Psoas muscle (tissue), 8 donors: ENCODE measurements at places on chromosomes 16 and 17. TPM values are rescaled to one million over a fixed set of nuclear protein-coding genes. Genes with fewer than 3 reads are reported as not detected.

- DNase-seq, result peak; percentile 3
Measured at GRCh38 chr16:11563493-11564040, 23.2 kb downstream of the LITAF start.

DNA sequence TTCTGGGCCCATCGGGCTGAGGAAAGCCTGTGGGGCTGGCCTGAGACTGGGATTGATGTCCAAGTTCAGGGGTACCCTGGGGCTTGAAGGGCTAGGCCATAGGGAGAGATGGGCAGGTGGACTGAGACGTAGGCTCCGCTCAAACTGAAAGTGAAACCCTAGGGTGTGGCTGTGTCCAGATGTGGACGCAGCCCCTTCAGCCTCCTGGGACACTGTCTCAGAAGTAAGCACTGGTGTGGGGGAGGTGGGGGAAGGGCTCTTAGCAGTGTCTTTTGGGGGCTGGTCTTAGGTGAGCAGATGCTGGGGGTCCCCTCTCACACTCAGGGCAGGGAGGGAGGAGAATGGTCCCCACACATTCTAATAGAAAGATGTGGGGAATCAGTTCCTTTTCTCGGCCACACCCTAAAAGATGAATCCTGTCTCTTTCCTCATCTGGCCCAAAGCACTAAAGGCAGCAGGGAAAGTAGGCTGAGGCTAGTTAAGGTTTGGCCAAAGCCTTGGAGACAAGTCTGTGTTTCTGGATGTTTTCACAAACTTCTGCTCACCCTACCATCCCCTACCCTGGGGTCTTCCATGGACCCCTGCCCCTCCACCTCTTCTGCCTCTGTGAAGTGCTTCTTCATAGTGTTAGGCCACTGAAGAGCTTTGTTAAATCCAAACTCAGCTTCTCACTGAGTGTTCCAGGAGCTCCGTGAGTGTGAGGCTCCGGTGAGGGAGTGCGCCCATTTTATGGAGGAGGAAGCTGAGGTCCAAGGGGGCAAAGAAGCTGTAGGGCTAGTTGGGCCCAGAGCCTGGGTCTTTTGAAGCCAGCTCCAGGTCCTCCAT is 5.6 kb downstream of the FMNL1 start:
- DNase-seq, result no peak

- no peak for DNase-seq
Measured at GRCh38 chr17:1834380-1835149, 4.8 kb downstream of the RPA1 start.

DNA sequence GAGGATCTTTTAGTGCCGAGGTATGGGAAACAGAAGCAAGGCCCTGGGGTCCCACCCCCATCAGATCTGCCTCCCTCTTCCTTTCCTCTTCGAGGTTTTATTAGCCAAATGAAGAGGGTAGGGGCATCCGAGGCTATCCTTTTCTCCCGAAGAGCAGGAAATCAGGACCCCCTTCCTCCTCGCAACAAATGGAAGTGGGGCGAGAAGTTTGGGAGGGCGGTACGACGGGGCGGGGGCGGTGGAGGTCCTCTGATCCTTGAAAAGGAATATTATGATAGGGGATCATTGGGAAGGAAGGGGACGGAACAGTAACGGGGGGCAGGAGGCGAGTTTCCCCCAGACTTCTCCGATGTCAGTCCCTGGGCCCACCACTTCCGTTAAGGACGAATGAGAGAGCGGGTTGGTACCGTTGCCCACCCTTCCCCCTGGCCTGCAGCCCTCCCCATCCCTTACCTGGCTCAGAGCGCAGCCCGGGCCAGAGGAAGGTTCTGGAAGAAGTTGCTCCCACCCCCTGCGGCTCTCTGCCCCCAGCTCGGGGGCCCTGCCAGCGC is 309 bp downstream of the FOXJ1 start:
- DNase-seq, result no peak

The KCNJ18 gene
- polyA plus RNA-seq, result not detected

- no peak for DNase-seq
Measured at GRCh38 chr17:53807286-53807685, 15.4 kb upstream of the KIF2B start.

GRCh38 chr17:41812381-41813151 is at the start of gene FKBP10:
Gene FKBP10 (plus strand): TSS chr17:41813004. CDS start chr17:41813035, 31 bp downstream.
- DNase-seq, result peak; percentile 74

- no peak for DNase-seq
Measured at GRCh38 chr16:4338125-4338582, 13.0 kb downstream of the PAM16 start.

GRCh38 chr16:9090101-9090959 is 1.1 kb upstream of the HAPSTR1 start:
- peak; percentile 78 for DNase-seq

- no peak for DNase-seq
Measured at GRCh38 chr17:19702217-19702641, 14.2 kb downstream of the SLC47A2 start.

The KRT28 gene
- polyA plus RNA-seq, result not detected

DNA sequence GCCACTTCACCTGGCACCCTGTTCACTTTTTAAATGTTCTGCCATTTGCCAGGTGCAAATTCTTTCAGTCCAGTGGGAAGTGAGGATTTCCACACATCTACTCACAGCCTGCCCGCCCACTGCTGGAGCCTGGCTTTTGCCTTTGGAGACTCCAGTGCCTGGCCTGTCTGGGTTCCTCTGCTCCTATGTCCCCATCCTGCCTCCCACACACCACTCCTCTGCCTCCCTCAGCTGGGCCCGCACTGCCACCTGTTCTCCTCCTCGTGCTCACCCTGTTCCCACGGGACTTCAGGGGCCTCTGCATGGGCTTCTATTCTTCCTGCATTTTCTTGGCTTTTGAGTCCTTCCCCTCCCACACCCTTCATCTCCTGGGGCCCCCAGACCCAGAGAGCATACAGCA is 7.9 kb upstream of the NDRG4 start:
- DNase-seq, result no peak

The PYY gene
- not detected for polyA plus RNA-seq
